ENCODE measurements at places on chromosomes 3 and 15. TPM values are rescaled to one million over a fixed set of nuclear protein-coding genes. Genes with fewer than 3 reads are reported as not detected.
A peak's percentile ranks its signal among the peaks of the same experiment; 100 is the strongest.

- no peak for DNase-seq
- H3K27ac ChIP-seq = no peak overlapping the region
- no peak overlapping the region for H3K4me3 ChIP-seq
- peaks cover 61% of the 10 kb centered on the region for H3K36me3 ChIP-seq
- H3K4me1 ChIP-seq = peaks cover 29% of the 10 kb centered on the region
Observed at GRCh38 chr3:101729586-101729985, 5.2 kb downstream of the CEP97 start.

- peak overlapping the region; percentile 50 for H3K27ac ChIP-seq
- no peak for DNase-seq
- no peaks in the 10 kb centered on the region for H3K27me3 ChIP-seq
- peaks cover 42% of the 10 kb centered on the region for H3K36me3 ChIP-seq
Observed at GRCh38 chr3:194661946-194662345, 10.0 kb downstream of the LSG1 start.

- DNase-seq = no peak
- no peaks in the 10 kb centered on the region for H3K27me3 ChIP-seq
- no peaks in the 10 kb centered on the region for H3K4me1 ChIP-seq
- no peak overlapping the region for H3K4me3 ChIP-seq
- no peak overlapping the region for H3K27ac ChIP-seq
Observed at GRCh38 chr3:167162083-167162482, 218.0 kb downstream of the ZBBX start.

DNA sequence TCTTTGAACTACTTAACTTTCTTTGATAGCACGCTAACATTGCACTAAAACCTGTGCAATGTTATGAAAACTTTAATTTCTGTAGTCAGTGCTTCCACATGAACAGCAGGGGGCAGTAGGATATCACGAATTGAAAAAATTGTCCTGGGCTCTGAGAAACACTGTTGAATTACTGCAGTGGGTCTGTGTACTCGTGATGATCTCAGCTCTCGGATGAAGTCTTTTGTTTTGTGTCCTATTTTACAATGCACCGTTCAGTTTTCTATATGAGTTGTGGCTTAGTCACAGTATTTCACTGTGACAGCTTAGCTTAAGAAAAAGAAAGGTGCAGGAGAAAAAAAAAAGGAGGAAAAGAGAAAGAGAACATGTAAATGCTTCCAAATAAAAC lies 141.3 kb upstream of the CCDC54 start:
- H3K4me3 ChIP-seq = peak overlapping the region; percentile 55
- DNase-seq = peak; percentile 74
- peaks cover 18% of the 10 kb centered on the region for H3K27me3 ChIP-seq
- H3K36me3 ChIP-seq = no peaks in the 10 kb centered on the region

DNA sequence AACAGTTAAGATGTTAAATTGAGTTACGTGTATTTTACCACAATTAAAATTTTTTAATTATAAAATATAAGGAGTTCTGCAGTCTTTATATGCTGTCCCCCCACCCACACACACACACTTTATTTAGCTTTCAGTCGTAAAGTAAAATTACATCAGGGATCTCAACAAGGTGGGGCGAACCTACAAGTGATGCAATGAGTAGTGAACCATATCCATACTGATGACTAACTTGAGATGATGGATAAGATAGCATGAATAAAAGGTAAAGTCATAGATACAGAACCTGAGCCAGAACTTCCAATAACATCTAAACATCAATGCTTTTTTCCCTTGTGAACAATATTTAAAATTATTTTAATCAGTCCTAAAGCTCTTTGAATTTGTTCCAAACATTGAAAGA lies 77.2 kb downstream of the VPS13C start:
- H3K4me3 ChIP-seq = no peak overlapping the region
- DNase-seq = no peak
- no peaks in the 10 kb centered on the region for H3K27me3 ChIP-seq
- no peak overlapping the region for H3K27ac ChIP-seq
- no peaks in the 10 kb centered on the region for H3K4me1 ChIP-seq

- no peaks in the 10 kb centered on the region for H3K36me3 ChIP-seq
- no peaks in the 10 kb centered on the region for H3K4me1 ChIP-seq
- H3K27me3 ChIP-seq = peaks cover 2% of the 10 kb centered on the region
- no peak for DNase-seq
- no peak overlapping the region for H3K4me3 ChIP-seq
Observed at GRCh38 chr3:131903988-131904415, 130.8 kb downstream of the CPNE4 start.

DNA sequence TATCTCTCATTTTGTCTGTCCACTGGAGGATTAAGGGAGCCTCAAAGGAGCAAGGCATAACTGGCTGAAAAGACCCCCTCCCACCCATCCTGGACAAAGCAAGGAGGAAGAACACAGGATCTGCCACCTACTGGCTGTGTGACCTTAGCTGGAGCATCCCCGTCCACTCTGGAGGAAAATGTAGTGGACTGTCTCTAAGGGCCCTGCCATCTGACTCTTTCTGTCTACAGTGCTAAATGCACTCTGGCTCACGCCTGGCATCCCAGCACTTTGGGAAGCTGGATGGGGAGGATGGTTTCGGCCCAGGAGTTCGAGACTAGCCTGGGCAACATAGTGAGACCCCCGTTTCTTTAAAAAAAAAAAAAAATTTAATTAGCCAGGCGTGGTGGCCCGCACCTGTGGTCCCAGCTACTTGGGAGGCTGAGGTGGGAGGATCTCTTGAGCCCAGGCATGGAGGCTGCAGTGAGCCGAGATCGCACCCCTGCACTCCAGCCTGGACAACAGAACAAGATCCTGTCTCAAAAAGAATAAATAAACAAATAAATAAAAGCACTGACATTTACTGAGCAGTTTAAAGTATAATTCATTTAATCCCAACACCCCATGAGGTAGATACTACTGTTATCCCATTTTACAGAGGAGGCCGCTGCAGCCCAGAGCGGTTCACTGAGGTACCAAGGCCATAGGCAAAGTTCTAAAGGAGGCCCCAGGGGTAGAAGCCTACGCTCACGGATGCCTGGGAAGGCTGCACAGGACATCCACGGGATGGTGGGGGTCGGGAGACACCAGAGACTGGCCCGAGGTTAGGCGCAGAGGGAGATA lies 1.1 kb downstream of the TBC1D2B start:
- H3K27ac ChIP-seq = peak overlapping the region; percentile 87
- no peaks in the 10 kb centered on the region for H3K27me3 ChIP-seq
- no peak for DNase-seq
- peak overlapping the region; percentile 95 for H3K4me3 ChIP-seq
- H3K4me1 ChIP-seq = peaks cover 50% of the 10 kb centered on the region

DNA sequence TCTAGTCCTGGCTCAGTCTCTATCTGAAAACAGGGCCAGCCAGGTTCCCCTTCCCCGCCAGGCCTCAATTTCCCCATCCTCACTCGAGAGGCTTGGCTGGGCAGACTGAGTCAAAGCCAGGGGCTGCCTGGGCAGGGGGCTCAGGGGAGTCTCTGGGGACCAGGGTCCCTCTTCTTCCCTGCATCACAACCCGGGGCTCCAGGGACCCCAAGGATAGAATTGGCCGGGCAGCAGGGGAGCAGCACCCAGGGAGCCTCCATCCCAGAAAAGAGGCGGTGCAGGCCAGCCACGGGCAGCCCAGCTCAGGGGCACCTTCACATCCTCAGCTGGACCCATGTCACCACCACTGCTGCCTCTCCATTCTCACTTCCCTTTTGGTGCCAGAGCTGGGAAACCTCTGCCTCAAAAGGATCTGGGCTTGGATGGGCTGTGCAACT lies 13.3 kb upstream of the PLXND1 start:
- no peaks in the 10 kb centered on the region for H3K27me3 ChIP-seq
- no peaks in the 10 kb centered on the region for H3K4me1 ChIP-seq

GRCh38 chr3:195897853-195898415 lies 10.4 kb downstream of the TNK2 start:
- H3K4me1 ChIP-seq = peaks cover 70% of the 10 kb centered on the region
- no peak for DNase-seq
- H3K36me3 ChIP-seq = peaks cover 23% of the 10 kb centered on the region
- no peaks in the 10 kb centered on the region for H3K27me3 ChIP-seq
- peak overlapping the region; percentile 1 for H3K4me3 ChIP-seq

GRCh38 chr3:188306435-188307005 lies 152.6 kb downstream of the LPP start:
- peaks cover 24% of the 10 kb centered on the region for H3K4me1 ChIP-seq
- no peak overlapping the region for H3K27ac ChIP-seq
- H3K27me3 ChIP-seq = peaks cover 7% of the 10 kb centered on the region
- no peak overlapping the region for H3K4me3 ChIP-seq

DNA sequence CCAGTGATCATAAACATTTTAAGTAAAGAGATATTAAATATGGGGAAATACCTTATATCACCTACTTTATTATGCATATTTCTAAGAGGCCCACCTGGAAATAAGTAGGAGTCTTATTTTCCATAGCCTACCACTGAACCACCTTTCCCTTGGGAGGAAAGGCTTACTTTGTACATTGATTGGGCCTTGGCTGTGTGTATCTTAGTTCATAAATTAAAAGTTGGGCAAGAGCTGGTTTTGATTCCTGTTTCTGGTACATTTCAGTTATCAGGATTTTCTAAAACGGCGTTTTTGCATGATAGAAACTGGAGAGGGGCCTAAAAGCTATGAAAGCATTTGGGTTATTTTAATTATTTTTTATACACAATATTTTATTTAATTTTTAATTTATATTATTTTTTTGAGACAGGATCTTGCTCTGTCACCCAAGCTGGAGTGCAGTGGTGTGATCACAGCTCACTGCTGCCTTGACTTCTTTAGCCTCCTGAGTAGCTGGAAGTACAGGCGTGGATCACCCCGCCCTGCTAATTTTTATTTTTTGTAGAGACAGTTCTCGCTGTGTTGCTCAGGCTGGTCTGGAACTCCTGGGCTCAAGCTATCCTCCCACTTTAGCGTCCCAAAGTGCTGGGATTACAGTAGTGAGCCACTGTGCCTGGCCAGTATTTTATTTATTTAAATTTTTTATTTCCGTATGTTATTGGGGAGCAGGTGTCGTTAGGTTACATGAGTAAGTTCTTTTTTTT lies 2.6 kb downstream of the GMPS start:
- H3K4me1 ChIP-seq = peaks cover 41% of the 10 kb centered on the region
- no peak for DNase-seq
- H3K4me3 ChIP-seq = peak overlapping the region; percentile 100
- peaks cover 10% of the 10 kb centered on the region for H3K36me3 ChIP-seq
- H3K27ac ChIP-seq = no peak overlapping the region
- H3K27me3 ChIP-seq = no peaks in the 10 kb centered on the region

GRCh38 chr15:91855684-91856489 lies 2.4 kb downstream of the SLCO3A1 start:
- H3K4me1 ChIP-seq = peaks cover 76% of the 10 kb centered on the region
- H3K27ac ChIP-seq = peak overlapping the region; percentile 91
- peaks cover 28% of the 10 kb centered on the region for H3K36me3 ChIP-seq
- peak overlapping the region; percentile 47 for H3K4me3 ChIP-seq

- no peak overlapping the region for H3K4me3 ChIP-seq
- no peak overlapping the region for H3K27ac ChIP-seq
- H3K4me1 ChIP-seq = no peaks in the 10 kb centered on the region
- no peak for DNase-seq
- no peaks in the 10 kb centered on the region for H3K27me3 ChIP-seq
- H3K36me3 ChIP-seq = no peaks in the 10 kb centered on the region
Observed at GRCh38 chr3:115397433-115397832, 225.9 kb upstream of the GAP43 start.

DNA sequence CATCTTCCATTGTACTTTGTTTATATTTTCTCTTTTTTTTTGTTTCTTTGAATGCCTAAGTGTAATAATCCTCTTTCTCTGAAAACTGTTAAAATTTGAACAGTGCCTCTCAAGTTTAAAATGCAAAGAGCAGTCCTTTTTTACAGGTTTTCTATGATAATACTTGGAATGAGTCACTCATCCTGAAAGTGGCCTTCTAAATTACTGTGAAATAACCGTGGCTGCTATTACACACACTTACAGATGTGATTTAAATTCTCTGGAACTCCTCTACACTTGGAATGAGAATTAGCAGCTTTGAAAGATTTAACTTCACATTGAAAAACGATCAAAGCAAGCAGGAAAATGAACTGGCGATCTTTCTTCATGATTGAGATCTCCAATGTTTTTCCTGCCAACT lies 105.9 kb downstream of the ROBO1 start:
- no peaks in the 10 kb centered on the region for H3K36me3 ChIP-seq
- H3K4me1 ChIP-seq = no peaks in the 10 kb centered on the region
- no peak for DNase-seq
- H3K27ac ChIP-seq = no peak overlapping the region

DNA sequence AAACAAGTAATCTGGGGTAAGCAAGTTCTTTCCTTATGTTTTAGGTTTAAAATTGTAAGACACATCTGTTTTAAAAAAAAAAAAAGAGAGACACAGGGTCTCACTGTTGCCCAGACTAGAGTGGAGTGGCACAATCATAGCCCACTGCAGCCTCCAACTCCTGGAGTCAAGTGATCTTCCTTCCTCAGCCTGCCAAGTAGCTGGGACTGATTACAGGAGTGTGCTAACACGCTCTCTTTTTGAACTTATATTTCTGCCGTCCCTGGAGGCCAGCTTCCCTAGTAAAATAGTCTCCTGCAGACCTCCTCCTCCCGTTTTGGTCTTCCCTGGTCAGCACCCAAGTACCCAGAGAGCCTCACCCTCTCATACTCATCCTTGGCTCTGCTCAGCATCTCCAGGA lies 35.5 kb downstream of the DCP1A start:
- no peaks in the 10 kb centered on the region for H3K27me3 ChIP-seq
- H3K27ac ChIP-seq = no peak overlapping the region
- H3K4me3 ChIP-seq = no peak overlapping the region
- H3K4me1 ChIP-seq = no peaks in the 10 kb centered on the region
- peaks cover 32% of the 10 kb centered on the region for H3K36me3 ChIP-seq

GRCh38 chr3:72421126-72421525 lies 427.1 kb downstream of the SHQ1 start:
- no peaks in the 10 kb centered on the region for H3K27me3 ChIP-seq
- H3K27ac ChIP-seq = no peak overlapping the region

DNA sequence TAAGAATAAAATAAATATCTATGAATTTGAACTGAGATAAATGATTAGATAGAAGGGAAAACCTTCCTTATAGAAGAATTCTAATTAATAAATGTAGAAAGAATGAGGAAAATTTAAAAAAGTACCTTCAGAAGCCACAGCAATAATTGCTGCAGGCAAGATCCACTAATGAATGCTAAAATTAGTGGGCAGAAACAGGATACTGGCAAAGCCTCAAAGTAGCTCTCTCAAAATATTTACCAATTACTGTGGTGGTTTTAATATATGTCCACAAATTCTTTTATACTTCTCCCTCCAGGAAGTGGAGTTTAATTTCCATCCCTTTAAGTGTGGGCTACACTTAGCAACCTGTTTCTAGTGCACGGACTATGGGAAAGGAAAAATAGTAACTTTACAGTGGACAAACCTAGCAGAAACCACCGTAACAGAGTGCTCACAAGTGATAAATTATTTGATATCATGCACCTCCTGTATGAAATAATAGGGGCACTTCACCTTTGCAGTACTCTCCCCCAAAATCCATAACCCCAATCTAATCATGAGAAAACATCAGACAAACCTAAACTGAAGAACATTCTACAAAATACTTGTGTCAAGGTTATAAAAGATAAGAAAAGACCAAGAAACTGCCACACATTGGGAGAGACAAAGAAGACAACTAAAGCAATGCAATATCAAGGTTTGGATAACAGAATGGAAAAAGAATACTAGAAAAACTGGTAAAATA lies 6.8 kb downstream of the PEAK1 start:
- peaks cover 33% of the 10 kb centered on the region for H3K4me1 ChIP-seq
- DNase-seq = no peak

CASR gene
- total RNA-seq = 0.06 TPM

WNT5A gene
- total RNA-seq = not detected

MGLL gene
- total RNA-seq = 0.25 TPM

ACOX2 gene
- not detected for total RNA-seq

AGTR1 gene
- total RNA-seq = not detected

PARP15 gene
- total RNA-seq = 39.8 TPM

Data from activated CD4-positive, alpha-beta T cell treated with anti-CD3 and anti-CD28 coated beads, Interleukin-2, amount 10 ng/mL, durations not matched to agents 7 days and 5 days (primary cell).